ENCODE measurements at places on chromosomes 13 and 19. TPM values are rescaled to one million over a fixed set of nuclear protein-coding genes. Genes with fewer than 3 reads are reported as not detected.

The LYPD5 gene
- 1.0 TPM for total RNA-seq

The POSTN gene
- total RNA-seq, result 1.6 TPM

The C1QTNF9B gene
- total RNA-seq, result not detected

The TEKTIP1 gene
- total RNA-seq, result not detected

The PCDH9 gene
- total RNA-seq, result 4.8 TPM

The SPC24 gene
- 193 TPM for total RNA-seq

The TTYH1 gene
- 0.27 TPM for total RNA-seq

All from A375 (cell line).